ENCODE measurements at places on chromosomes 2 and 18.

- DNase-seq, result no peak
Observed at GRCh38 chr2:8566774-8567468, 114.9 kb upstream of the ID2 start.

DNA sequence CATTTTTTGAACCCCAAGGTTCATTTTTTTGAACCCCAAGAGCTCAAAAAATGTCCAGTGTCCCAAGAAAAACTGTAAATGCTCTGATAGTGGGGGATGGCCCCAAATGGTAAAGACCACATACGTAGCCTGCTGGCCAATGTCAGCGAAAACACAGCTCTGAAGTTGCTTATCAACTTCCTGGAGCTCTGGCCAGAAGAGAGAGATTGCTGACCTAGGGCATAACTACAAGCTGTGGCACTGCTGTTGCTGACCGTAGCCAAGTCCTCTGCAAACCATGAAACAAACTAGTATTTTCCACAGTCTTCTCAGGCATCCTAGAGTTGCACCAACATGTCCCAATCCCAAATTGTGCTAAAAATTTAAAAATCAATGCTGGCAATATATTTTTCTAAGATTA is 50.9 kb downstream of the REEP1 start:
- DNase-seq, result no peak

- DNase-seq, result no peak
Observed at GRCh38 chr18:58228762-58229161, 184.7 kb downstream of the NEDD4L start.

GRCh38 chr2:133976659-133977058 is 277.2 kb upstream of the MGAT5 start:
- DNase-seq, result no peak

- no peak for DNase-seq
Observed at GRCh38 chr18:50558948-50559751, 737 bp upstream of the MAPK4 start.

GRCh38 chr2:66498289-66498975 is 63.5 kb downstream of the MEIS1 start:
- no peak for DNase-seq

GRCh38 chr2:62149708-62150107 is 46.2 kb upstream of the B3GNT2 start:
- no peak for DNase-seq

GRCh38 chr18:45783097-45784075 is 42.1 kb upstream of the SIGLEC15 start:
- no peak for DNase-seq

- DNase-seq, result no peak
Observed at GRCh38 chr2:66145490-66145889, 289.4 kb upstream of the MEIS1 start.

GRCh38 chr2:194925742-194926141 is 731.3 kb upstream of the SLC39A10 start:
- DNase-seq, result no peak

- DNase-seq, result no peak
Observed at GRCh38 chr2:131431336-131431735, 44.6 kb upstream of the TUBA3D start.

DNA sequence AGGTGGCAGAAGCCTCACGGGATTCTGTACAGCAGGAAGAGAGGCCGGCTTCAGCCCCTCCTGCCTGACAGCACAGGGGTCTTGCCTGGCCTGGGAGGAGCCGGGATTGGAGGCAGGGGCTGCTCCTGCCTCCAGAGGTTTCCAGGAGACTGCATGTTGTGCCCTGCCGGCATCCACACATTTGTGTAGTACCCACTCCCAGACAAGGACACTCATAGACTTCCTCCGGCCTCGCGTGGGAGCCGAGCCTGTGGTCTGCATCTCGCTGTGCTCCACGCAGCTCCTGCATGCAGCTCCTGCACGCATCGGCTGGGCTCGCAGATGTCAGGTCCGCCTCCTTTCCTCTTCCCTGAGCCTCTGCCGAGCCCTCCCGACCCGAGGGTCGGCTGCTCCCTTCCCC is 34.7 kb downstream of the TPO start:
- DNase-seq, result no peak

DNA sequence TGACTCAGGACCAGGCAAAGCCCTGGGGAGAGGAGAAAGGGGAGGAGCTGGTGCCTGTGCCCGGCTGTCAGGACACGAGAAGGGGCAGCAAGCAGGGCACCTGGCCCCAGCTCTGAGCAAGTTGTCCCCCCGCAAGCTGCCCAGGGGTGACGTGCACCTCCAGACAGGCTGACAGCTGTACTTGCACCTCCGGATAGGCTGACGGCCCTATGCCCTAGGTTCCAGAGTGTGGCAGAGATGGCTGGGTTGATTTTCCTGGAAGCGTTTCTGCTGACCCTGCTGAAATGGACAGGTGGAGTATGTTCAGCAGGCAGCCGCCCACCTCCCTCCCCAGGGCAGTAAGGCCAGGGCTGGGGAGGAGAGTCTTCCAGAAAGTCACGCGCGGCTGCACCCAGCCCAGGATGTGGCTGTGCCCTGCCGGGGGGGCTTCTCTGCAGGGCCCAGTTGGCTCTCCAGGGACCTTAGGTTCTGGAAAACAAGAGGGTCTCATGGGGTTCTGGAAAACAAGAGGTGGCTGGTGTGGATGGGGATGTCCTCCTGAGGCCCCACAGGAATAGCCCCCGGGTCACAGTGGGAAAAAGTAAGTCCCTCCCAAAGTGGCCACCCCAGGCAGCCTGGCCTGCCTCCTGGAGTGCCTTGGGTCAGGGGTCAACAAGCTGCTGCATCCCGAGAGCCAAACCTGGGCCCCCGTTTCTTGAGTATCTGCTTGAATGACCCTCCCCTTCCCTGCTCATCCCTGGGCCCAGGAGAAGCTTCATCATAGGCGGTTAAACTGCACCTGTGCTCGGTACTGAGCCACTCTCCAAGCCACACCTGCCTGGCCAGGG is 71.4 kb upstream of the OTOS start:
- no peak for DNase-seq

DNA sequence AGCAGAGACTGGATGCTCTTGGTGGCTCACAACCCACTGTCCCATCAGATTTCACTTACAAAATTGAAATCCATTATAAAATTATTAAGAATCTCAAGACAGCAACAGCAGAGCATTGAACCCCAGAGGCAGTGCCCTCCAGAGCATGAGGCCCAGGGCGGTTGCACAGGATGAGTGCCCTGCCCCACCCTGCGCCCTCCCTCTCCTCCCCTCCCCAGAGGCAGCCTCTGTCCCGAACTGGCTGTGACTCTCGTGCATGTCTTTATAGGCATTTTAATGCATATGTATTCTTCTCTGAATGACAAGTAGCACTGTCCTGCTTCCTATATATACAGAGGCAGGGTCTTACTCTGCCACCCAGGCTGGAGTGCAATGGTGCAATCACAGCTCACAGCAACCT is 10.4 kb downstream of the MFSD2B start:
- no peak for DNase-seq

DNA sequence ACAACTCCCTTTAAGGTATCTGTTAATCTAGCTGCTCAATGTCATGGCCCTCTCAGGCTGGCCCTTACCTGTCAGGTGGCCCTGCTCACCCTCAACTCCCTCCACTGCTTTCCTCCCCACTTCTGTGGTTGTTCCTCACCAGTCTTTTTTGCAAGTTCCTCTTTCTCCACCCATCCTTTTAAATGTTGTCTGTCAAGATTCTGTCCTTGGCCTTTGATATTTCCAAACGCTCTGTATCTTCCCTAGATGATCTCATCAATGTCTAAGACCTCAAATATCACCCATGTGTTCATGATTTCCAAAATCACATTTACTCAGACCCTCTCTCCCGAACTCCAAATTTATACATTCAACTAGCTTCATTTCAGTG is 3.5 kb downstream of the PTPN2 start:
- no peak for DNase-seq

DNA sequence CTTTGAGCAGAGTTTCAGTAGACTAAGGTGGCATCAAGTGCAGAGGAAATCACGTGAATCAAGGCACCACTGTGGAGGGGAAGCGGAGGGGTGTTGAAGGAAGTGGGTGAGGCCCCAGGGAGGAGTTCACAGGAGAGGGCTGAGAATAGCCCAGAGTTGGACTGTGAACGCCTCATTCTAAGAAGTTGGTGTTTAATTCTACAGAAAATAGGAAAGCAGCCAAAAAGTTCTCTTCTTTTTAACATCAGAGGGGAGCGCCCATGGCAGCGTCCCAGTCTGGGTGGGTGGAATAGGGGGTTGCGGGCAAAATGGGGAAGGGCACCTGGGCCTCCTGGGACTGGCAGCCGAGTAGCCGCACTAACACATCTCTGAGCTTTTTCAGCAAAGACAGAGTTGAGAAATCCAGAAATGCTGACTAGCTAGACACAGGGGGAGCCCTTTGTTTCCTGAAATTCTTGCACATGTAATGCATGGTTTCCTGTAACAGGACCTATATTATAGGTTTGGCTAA is 97.0 kb downstream of the NEB start:
- peak; percentile 80 for DNase-seq

DNA sequence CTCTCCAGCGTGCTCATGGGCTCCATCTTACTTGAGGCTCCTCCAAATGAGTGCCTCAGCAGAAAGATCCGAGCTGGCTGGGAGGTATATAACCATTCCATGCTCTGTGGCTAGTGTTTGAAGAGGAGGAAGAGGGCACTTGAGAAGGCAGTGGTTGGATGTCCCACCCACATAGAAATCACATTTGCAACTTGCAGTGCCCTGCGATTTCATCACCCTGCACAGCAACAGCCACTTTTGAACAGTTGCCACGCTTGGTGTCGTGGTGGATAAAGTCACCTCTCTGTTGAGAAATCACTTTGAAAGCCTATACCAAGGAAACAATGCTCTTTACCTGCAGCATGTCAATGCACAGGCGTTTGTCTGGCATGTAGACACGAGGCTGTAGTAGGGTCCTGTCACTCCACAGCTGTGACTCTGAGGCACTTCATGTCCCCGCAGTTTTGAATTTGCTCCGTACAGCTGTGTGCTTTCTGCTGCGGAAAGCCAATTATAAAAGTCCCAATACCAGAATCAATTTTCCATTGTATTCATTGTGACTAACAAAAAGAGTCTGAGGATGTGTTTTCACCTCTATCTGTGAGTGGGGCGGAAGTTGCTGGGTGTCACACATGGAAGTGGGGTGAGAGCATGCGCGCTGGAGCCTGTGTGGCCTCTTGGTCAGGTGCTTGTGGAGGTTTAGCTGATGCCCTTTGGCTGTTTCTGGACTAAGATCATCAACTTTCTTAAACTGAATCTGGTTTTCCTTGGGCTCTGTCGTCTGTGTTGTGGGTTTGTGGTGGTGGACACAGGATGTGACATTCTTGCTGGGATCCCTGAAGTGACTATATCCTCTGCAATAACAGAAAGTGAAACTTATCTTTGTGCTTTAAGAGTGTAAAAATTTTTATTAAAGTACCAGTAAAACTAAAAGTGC is 2.8 kb downstream of the CNDP2 start:
- DNase-seq, result peak; percentile 79

- DNase-seq, result no peak
Observed at GRCh38 chr2:119746836-119747686, 12.7 kb upstream of the PTPN4 start.

GRCh38 chr2:237639836-237640220 is 12.4 kb downstream of the LRRFIP1 start:
- no peak for DNase-seq

DNA sequence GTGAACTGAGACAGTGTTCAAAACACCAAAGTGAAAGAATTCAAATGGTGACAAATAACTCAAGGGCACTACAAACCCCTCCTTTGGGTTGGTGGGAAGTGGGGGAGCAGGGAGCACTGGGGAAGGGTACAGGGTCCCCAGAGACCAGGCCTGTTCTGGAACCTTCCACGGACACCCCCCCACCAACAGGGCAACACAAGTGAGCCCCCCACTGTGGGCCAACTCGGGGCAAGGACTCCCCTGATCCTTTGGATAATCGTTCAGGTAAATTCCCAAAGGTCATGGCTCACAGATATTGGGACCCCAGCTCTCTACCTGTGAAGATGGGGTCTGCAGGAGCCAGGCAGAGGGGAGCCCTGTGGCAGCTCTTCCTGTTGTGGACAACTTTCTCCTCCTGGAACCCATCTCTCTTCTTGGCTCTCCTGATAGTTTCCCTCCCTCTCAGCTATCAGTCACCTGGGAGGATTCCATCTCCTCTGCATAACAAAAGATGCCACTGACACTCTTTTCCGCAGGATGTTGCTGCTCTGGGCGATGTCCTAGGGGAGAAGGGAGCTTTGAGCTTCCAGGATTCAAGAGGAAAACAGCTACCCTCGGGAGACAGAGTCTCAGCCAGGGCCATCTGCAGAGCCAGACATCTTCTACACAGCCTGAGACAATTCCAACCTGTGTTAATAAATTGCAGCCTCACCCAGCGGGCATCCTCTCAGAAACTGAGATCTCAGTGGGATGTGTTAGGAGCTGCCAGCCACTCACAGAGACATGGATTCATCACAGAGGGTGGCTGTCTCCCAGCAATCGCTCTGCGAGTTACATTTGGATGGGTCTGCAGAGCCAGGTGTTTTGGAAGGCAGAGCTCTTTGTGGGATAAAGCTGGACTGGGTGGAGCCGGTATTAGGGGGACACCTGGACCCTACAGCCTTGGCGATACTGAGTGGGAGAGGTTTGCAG is 35.4 kb downstream of the MBP start:
- no peak for DNase-seq

GRCh38 chr2:215003001-215003400 is 135.4 kb downstream of the ABCA12 start:
- DNase-seq, result no peak

- DNase-seq, result no peak
Observed at GRCh38 chr2:98901291-98901690, 34.7 kb downstream of the CRACDL start.

DNA sequence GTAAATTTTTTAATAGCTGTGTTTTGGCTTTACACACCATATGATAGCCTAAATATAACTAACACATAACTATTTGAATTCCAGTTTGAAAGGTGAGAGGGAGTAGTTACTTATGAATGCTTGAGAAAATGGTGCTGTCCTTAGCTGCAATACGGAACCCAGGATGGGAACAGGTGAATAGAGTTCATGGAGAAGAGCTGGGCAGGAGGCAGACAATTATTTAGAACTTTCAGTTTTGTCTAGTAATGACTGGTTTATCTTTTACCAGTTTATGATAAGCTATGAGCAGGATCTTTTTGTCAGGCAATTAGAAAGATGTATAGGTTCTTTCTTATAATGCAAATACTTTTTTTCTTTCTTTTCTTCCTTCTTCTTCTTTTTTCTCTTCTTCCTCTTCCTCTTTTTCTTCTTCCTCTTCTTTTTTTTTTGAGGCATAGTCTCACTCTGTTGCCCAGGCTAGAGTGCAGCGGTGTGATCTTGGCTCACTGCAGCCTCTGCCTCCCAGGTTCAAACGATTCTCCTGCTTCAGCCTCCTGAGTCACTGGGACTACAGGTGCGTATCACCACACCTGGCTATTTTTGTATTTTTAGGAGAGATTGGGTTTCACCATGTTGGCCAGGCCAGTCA is 25.9 kb downstream of the UBR3 start:
- DNase-seq, result no peak

GRCh38 chr2:8753609-8754008 is 71.8 kb downstream of the ID2 start:
- no peak for DNase-seq

GRCh38 chr2:54274781-54275242 is 18.8 kb upstream of the TSPYL6 start:
- no peak for DNase-seq

- no peak for DNase-seq
Observed at GRCh38 chr18:3852321-3852720, 402.3 kb downstream of the TGIF1 start.

All from CD4-positive, alpha-beta T cell treated with Interleukin-6 at 100 ng/mL for 8 hours (primary cell).